ENCODE measurements at places on chromosomes 6 and 20.

DNA sequence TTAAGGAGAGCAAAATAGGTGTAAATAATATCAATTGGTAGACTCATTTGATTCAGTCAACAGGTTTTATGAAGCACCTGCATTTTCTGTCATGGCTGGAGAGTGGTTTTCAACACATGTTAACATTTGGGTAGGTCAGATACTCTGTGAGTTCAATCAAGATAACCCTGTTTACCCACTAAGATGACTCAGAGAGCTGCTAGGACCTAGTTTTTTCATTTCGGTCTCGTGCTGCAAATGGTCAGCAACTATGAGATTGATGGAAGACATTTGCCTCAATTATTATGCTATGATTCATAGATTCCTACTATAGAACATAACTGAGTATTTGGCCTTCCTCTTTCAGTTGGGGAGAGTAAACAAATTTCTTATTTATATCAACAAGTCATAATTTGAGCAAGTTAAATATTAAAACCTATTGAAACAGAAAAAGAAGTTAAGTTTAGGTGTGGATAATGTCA lies 391.4 kb upstream of the CITED2 start:
- no peak for DNase-seq

- DNase-seq, result no peak
Observed at GRCh38 chr6:166031275-166031674, 136.4 kb downstream of the TBXT start.

- DNase-seq, result no peak
Observed at GRCh38 chr20:25222461-25223178, 25.3 kb upstream of the PYGB start.

DNA sequence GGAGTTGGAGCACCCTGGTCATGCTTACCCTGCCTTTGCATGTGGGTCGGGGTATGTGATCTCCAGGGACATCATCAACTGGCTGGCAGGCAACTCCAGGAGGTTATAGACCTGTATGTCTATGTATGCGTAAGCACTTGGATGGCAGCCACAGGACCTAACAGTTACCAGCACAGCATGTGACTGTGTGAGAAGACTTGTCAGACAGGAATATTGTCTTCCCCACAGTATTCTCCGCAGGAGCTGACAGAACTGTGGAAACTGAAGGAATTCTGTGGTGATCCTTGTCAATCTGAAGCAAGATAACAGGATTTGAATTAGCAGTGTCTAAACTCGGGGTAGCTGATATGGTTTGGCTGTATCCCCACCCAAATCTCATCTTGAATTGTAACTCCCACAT lies 59.2 kb downstream of the TMEM244 start:
- DNase-seq, result no peak

- no peak for DNase-seq
Observed at GRCh38 chr20:9769954-9770353, 68.9 kb downstream of the PAK5 start.

DNA sequence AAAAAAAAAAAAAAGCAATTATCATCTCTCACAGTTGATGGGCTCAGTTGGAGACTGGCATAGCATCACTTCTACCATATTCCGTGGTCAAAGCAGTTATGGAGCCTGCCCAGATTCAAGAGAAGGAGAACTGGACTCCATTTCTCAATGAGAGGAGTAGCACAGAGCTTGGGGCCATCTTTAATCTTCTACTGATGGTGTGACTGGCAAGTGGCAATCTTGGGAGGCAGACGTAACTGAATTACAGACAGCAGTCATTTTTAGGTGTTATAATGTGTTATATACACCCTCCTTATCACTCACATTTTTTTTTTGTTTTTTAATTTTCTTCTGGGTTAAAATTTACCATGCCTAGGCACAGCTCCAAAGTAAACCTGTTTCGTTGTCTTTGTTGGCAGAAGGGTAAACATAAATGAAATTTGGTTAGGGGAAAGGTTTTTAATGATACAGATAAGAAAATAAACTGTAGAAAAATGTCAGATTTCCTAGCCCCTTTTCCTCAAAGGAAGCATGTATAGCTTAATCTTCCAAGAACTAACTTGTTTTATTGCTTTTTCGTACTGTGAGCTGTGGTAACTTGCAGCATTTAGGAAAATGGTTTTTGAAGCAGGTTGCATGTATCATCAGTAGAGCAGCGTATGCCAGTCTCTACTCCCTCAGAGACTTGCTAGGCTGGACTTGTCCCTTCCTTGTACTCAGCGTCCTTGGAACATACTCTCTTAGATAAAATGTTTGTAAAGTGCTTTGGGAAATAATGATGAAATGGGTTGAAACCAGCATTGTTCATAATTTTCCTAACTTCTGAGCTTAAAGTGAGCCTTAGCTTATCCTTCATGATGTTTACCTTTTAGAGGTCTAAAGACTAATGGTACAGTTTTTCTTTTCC lies 25.7 kb downstream of the ZFAND3 start:
- DNase-seq, result no peak

DNA sequence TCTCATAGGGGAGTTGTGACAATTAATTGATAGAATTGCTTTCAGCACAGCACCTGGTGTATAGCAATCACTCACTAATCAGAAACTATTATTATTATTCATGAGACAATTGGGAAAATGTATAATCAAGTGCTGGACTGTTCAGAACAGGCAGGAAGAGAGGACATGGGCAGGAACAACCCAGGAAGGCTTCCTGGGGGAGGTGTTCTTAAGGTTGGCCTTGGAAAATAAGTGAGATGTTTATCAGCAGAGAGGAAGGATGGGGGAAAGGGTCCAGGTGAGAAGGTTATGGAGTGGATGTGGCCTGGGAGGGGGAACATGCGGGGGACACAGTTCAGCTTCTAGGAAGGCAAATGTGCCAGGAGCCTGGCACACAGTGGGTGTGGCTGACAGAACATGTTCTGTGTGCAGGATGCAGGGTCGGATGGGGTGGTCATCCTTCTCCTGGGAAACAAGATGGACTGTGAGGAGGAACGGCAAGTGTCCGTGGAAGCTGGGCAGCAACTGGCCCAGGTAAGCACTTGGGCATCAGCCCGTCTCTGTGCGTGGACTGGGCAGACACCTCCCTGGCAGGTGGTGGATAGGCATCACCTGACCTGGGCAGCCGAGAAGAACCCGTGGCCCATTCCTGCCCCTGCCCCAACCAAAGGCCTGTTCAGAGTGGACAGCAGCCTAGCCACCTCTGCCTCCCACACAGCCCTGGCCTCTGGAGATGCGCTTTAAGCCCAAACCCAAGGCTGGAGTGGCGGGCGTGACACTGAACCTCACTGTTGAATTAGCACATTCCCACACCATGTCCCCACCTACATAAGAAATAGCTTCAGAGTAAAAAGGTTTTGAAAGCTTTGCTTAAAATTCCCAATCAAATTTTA lies 30.9 kb downstream of the RAB44 start:
- no peak for DNase-seq

GRCh38 chr6:2558861-2559801 lies 191.6 kb downstream of the MYLK4 start:
- no peak for DNase-seq

DNA sequence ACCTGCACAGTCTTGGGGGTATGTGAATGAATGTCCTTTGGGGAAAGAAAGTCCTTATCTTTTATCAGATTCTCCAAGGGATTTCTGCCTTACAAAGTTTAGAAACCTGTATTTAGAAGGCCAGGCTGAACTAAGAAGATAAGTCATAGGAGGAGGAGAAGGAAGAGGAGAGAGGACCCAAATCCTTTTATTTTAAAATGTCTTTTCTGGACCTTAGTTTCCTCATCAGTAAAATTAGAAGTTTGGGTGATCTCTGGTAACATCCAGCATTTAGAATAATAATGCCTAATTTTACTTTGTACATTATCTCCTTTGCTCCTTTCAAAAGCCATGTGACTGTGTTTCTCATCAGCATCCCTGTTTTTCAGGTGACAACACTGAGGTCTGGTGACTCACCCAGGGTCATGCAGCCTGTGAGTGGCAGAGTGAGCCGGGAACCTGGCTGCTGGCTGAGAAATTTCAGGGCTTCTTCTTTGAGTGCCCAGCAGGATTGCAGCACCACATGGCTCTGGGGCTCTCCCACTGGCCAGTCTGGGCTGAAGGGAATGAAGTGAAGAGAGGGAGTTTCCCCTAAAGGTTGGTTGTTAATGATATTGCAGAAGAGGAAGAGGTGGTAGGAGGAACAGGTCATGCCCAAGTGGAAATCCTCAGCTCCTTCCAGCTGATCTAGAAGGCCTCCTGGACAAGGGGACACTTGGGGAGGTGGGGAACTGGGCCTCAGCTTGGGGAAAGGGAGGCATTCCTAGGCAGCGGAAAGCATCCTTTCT lies 34.0 kb downstream of the VEGFA start:
- no peak for DNase-seq
